T-cell (primary cell): ENCODE measurements at places on chromosomes 4 and X. TPM values are rescaled to one million over a fixed set of nuclear protein-coding genes. Genes with fewer than 3 reads are reported as not detected.

DNA sequence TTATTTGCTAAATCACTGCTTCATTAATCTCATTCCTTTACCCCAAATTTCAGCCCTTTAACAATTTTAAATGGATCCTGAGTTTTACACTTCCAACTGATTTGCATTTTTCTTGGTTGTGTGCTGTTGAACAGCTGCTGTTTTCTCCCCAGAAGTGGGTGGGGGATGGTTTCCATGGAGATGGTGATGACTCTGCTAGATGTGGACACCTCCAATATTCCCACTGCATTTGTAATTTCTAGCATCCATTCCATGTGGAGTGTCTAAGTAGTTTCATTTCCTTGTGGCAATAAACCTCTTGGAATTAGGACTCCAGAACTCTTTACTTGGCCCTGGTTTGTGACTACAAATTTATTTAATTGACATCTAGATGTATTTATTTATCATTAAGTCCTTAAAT, 330.4 kb downstream of the GBA3 start:
- H3K4me1 ChIP-seq = no peaks in the 10 kb centered on the region
- no peaks in the 10 kb centered on the region for H3K27me3 ChIP-seq
- H3K27ac ChIP-seq = no peak overlapping the region
- H3K36me3 ChIP-seq = no peaks in the 10 kb centered on the region
- DNase-seq = no peak
- no peak overlapping the region for H3K4me3 ChIP-seq

DNA sequence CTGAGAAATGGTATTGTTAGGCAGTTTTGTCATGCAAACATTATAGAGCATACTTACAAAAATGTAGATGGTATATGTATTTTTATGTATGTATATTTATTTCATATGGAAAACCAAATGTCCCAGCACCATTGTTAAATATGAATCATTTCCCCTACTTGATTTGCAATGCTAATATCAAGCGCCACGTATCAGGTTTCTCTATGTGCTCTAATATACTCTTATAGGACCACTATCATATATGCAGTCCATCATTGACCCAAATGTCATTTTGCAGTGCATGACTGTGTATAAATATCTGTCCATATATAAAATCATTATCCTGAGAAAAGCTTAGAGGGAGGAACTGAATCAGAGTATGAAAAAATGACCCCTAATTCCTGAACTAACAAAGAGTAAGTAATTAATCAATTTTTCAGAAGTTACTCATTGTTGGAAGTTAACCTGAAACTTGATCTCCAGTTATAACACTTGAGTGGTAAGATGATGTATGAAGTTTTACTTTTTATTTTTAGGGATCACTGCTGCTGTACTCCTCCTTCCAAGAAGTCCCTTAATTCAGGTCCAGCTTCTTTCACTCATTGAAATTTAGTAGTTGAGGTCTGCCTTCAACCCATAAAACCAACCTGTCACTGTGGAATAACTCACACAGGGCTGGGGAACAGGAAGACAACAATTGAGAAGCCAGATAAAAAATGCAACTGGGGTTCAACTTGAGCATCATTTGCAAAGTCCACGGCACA, 134.8 kb upstream of the LDB2 start:
- no peak overlapping the region for H3K4me3 ChIP-seq
- no peak overlapping the region for H3K27ac ChIP-seq
- no peaks in the 10 kb centered on the region for H3K36me3 ChIP-seq
- H3K27me3 ChIP-seq = no peaks in the 10 kb centered on the region
- DNase-seq = no peak

DNA sequence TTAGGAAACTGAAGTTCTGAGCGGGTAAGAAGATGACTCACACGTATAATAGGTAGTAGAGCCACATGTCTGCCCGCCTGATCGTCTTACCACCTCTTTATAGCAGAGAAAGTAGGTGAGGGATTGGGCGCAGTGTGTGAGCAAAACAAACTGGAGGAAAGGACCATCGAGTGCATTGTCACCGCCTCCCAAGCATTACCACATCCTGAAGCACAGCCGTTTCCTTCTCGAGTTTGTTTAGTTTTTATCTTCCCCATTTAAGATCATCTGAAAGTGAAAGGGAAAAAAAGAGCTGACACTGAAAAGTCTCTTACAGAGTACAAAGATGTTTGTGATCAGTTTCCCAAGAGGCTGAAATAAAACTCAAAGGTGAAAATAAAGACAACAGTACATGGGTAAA, 14.8 kb downstream of the PDK3 start:
- no peaks in the 10 kb centered on the region for H3K36me3 ChIP-seq
- H3K27ac ChIP-seq = peak overlapping the region; percentile 95
- peak overlapping the region; percentile 42 for H3K4me3 ChIP-seq
- H3K4me1 ChIP-seq = peaks cover 33% of the 10 kb centered on the region
- no peaks in the 10 kb centered on the region for H3K27me3 ChIP-seq
- peak; percentile 75 for DNase-seq

DNA sequence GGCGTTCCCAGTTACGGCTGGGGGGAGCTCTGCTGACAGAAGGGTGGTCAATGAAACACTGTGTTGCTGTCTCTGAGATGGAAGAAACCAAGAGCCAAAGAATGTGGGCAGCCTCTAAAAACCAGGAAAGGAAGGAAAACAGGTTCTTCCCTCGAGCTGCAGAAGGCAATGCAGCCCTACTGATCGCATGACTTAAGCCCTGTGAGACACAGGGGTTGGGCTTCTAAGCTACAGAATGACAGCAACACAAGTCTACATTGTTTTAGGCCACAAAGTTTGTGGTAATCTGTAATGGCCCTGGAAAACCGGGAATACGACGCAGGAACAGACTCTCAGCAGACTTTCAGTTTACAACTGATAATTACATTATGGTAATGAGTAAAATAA, 38.2 kb upstream of the MTNR1A start:
- no peaks in the 10 kb centered on the region for H3K27me3 ChIP-seq
- no peaks in the 10 kb centered on the region for H3K36me3 ChIP-seq

DNA sequence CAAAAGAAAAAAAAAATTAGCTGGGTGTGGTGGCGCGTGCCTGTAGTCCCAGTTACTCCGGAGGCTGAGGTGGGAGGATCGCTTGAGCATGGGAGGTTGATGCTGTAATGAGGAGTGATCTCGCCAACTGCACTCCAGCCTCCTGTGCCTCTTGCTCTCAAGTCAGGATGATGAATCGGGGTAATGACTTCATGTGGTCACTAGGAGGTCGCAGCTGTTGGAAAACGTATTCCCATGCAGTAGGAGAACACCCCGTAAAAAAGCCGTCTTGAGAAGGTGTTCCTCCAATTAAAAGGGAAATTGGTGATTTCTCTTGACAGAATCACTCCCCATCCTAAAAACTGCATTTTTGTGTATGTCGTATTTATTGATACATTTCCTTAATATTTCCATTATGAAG, 2.2 kb downstream of the CCNB3 start:
- no peaks in the 10 kb centered on the region for H3K36me3 ChIP-seq
- no peak overlapping the region for H3K27ac ChIP-seq
- no peak for DNase-seq

Gene CDS1
- 0.68 TPM for total RNA-seq

- H3K27me3 ChIP-seq = no peaks in the 10 kb centered on the region
- H3K4me3 ChIP-seq = no peak overlapping the region
- no peak for DNase-seq
Measured at GRCh38 chr4:80407246-80407645, 71.7 kb downstream of the CFAP299 start.

DNA sequence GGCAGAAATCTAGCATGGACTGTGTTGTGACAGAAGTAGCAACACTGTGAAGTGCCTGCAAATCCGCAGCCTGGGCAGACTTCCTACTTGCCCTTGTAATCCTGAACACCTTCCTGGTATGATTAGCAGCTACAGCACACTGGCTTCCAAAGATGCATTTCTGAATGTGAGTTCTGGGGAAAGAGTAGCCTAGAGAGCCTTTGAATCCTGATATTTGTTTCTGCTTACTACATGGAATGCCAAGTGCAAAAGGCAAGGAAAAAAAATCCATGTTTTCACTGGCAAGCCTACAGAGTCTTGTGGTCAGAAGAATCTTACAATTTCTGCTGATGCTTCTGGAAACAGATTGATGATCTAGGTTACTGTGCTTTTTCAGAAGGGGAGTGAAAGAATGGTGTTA, 223.7 kb downstream of the COL25A1 start:
- no peaks in the 10 kb centered on the region for H3K36me3 ChIP-seq
- H3K27me3 ChIP-seq = no peaks in the 10 kb centered on the region
- DNase-seq = no peak
- no peak overlapping the region for H3K4me3 ChIP-seq

GRCh38 chr4:139700568-139700967, 34.9 kb downstream of the MGST2 start:
- H3K4me3 ChIP-seq = no peak overlapping the region
- no peaks in the 10 kb centered on the region for H3K4me1 ChIP-seq
- no peaks in the 10 kb centered on the region for H3K36me3 ChIP-seq
- no peaks in the 10 kb centered on the region for H3K27me3 ChIP-seq
